ENCODE measurements at places on chromosomes 5 and 9.

GRCh38 chr5:98735806-98736507 is 37.5 kb upstream of the RGMB start:
- DNase-seq: no peak

- no peak for DNase-seq
These were observed 88.9 kb downstream of the AMBP start for GRCh38 chr9:113989017-113989713.

GRCh38 chr5:153067869-153068268 is 422.6 kb upstream of the GRIA1 start:
- no peak for DNase-seq

GRCh38 chr5:178069909-178070308 is 43.4 kb upstream of the N4BP3 start:
- DNase-seq: peak; percentile 34

DNA sequence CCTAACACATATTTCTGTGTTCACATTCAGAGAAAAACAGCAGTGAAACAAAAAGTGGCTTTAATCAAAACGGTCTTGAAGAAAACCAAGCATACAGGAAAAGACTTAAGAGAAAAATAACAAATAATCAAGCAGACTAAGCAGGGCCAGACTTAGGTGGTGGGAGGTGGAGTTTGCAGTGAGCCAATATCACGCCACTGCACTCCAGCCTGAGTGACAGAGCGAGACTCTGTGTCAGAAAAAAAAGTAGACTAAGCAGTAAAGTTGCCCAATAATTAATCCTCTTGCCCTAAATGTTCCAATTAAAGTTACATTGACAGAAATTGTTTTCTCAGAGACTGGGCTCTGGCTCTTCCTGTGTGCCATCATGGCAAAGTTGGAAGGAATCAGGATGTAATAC is 26.6 kb upstream of the GLDC start:
- no peak for DNase-seq

GRCh38 chr5:94407023-94407422 is 211.4 kb downstream of the KIAA0825 start:
- DNase-seq: no peak

DNA sequence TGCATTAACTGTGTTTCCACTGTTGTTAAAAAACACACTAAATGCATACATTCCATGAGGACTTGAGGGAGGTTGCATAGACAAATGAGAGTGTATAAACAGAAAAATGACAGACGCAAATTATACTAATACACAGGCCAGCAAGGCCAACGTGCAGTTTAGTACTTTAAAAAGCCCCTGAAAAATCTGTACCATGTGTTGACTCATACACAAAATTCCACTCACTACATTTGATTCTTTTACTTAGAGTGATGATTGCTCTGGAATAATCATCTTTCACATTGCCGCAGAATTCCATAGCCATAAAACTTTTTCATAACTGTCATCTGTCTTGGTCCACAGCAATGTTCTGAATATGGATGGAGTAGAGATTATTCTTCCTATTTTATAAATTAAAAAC is 215.7 kb downstream of the FAM114A2 start:
- DNase-seq: no peak

DNA sequence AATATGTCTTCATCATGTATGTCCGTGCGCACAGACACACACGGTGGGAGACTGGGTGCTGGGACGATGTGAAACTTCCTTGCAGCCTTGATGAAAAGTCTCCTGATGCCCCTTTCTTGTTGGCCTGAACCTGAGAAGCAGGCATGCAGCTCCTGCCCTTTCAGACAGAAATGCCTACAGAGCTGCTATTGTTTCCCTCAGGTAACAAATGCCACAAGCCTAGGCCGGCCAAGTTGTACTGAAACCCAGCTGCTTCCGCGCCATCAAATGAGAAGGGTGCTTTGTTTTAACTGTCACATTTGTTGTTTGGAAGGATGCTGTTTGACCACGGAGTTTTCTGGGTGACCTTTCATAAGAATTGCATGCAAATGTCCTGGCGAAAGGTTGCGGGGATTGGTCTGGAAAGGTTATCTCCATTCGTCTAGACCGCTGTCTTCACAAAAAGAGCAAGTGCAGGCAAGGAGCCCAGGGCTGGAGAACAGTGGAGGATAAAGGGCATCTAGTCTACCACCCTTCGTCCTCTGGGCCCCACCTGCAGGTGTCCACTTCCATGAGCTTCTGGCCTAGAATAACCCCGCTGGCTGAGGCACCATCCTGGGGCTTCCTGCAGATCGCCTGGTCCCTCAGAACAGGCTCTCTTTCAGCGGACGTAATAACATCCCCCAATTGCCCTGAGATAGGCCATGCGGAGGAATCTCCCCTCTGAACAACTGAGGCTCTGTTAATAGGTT is 197.2 kb downstream of the SEMA6A start:
- DNase-seq: no peak

GRCh38 chr9:18786911-18787650 is 245.9 kb downstream of the SAXO1 start:
- no peak for DNase-seq

GRCh38 chr5:10611290-10611689 is 47.4 kb downstream of the ANKRD33B start:
- DNase-seq: no peak

DNA sequence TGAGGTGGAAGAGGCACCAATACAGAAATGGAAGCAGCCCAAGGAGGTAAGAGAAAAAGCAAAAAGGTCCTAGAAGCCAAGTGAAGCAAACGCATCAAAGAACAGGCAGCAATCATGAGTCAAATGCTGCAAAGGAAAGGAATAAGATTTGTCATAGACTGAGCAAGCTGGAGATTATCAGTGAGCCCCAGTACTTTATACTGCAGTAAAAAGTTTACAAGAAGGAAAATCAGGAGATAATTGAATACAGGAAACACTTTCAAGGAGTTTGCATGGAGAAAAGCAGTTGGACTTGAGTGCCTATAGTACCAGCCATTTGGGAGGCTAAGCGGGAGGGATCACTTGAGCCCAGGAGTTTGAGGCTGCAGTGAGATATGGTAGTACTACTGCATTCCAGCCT is 7.2 kb upstream of the HAVCR1 start:
- DNase-seq: no peak

DNA sequence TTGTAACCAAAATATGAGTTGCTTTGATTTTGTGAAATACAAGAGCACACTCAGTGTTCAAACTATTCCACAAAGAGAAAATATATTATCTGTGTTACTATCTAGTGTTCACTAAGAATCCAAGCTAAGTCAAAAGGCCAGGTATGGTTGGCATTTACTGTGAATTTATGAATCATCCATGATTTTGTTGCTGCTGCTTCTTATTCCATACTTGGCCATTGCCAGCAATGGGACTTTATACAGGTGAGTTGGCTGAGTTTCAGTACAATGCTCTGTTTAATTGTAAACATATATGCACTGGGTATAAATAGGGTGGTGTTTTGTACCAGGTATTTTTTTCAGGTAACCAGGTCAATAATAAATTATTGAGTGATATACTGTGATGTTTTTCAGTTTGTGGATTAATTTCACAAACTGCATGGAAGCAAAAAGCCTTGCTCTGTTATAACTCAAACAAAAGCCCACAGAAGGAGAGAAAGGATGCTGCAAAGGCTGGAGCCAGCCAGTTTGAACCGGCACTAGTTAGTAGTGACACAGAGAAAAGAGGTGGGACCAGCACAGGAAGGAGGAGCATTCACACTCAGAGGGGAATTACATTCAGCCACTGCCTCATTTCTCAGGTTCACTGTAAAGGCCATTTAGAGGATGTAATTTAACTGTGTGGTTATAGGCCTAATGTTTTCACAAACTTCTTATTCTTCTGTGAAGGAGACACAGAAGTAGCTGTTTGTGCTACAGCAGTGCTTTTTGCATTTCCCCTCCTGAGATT is 381.8 kb downstream of the ADGRV1 start:
- DNase-seq: no peak

- DNase-seq: no peak
These were observed 172.9 kb upstream of the IL12B start for GRCh38 chr5:159503236-159503635.

DNA sequence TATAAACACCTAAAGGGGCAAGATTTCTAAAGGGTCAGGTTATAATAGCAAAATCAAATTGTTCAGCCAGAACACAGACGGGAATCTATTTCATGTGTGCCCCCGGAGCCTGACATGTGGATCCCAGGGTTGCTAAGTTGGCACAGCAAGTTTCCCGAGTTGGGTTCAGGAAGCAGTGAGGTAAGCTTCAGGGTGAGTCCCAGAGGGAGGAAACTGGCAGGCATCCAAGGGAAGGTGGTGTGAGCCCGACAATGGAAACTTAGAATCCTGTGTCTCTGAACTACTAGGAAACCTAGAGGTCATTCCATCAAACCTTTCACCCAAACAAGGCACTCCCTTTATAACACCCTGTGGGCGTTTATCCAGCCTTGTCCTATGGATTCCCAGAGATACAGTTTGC is 98.4 kb downstream of the ADRB2 start:
- no peak for DNase-seq

- no peak for DNase-seq
These were observed 158.9 kb downstream of the HINT1 start for GRCh38 chr5:131005963-131006684.

GRCh38 chr9:69171049-69171448 is 3.0 kb upstream of the TJP2 start:
- DNase-seq: no peak

GRCh38 chr5:1500411-1501091 is 23.2 kb downstream of the LPCAT1 start:
- DNase-seq: no peak

- no peak for DNase-seq
These were observed 13.0 kb downstream of the BARX1 start for GRCh38 chr9:93942161-93942560.

DNA sequence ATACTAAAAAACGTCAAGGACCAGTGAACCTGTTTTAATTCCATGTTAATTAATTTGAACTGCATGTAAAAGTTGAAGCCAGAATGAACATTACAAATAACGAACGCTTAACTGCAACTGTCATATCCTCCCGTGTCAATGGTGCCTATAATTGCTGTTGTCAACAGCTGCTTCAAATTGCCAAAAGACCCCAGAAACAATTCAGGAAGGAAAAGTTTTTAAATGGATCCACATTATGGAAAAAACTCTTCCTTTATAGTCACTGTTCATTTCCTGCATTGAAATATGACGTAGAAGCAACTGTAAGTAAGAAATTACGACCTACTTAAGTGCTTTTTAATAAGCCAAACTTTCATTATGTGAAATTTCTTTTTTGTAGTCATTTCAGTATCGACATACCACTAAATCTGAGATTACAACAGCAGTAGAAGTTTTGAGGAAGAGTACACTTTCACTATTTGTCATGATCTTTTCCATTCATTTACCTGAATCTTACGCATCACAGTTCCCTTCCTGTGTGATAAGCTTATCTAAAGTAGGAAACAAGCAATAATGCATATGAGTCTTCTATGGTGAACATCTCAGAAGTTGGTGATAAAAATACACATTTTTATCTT is 37.8 kb downstream of the MEF2C start:
- DNase-seq: no peak

DNA sequence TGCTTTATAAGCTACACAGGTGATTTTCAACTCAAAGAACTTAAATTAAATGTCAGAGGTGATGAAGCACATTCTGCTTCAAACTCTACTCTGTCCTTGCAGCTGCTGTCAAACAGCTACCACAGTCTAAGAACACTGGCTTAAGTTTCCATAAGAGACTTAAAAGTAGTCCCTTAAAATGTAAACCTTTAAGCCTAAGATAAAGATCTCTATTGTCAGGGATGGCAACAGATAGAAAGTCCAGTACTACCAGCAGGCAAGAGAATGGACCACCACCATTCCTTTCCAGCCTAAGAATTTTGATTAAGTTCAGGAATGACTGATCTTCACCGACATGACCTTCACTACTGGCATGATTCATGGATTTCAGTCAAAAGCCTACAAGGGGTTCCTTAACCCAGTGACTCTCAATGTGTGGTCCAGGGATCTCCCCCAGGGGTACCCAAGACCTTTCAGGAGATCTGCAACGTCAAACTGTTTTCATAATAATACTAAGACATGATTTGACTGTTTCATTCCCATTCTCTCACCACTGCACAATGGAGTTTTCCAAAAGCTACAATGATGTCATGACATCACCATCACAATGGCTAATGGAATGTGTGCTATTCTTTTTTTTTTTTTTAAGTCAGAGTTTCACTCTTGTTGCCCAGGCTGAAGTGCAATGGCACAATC is 41.1 kb upstream of the PLPP6 start:
- DNase-seq: no peak

GRCh38 chr5:89279391-89280036 is 396.5 kb upstream of the MEF2C start:
- DNase-seq: no peak

- DNase-seq: no peak
These were observed 5.5 kb downstream of the GGTA1 start for GRCh38 chr9:121494192-121494591.

GRCh38 chr5:74232276-74232675 is 408.3 kb downstream of the ENC1 start:
- DNase-seq: no peak

Data from activated CD8-positive, alpha-beta memory T cell treated with anti-CD3 and anti-CD28 coated beads, Interleukin-2, amount 50 U/mL, for 4 hours (primary cell).